ENCODE measurements at places on chromosomes 11 and 22. TPM values are rescaled to one million over a fixed set of nuclear protein-coding genes. Genes with fewer than 3 reads are reported as not detected.

The INSC gene
- 0.16 TPM for total RNA-seq

- no peak for DNase-seq
- H3K4me3 ChIP-seq = no peak overlapping the region
- no peak overlapping the region for H3K27ac ChIP-seq
- H3K36me3 ChIP-seq = no peaks in the 10 kb centered on the region
- H3K27me3 ChIP-seq = no peaks in the 10 kb centered on the region
These were observed 54.9 kb downstream of the C11orf91 start for GRCh38 chr11:33645686-33646085.

The RAB39A gene
- total RNA-seq = 0.34 TPM

GRCh38 chr11:21371044-21371443 lies 701.7 kb downstream of the NELL1 start:
- H3K27ac ChIP-seq = no peak overlapping the region
- no peak for DNase-seq
- H3K4me1 ChIP-seq = no peaks in the 10 kb centered on the region
- H3K36me3 ChIP-seq = no peaks in the 10 kb centered on the region
- H3K4me3 ChIP-seq = no peak overlapping the region
